ENCODE measurements at places on chromosomes 3 and 15.

DNA sequence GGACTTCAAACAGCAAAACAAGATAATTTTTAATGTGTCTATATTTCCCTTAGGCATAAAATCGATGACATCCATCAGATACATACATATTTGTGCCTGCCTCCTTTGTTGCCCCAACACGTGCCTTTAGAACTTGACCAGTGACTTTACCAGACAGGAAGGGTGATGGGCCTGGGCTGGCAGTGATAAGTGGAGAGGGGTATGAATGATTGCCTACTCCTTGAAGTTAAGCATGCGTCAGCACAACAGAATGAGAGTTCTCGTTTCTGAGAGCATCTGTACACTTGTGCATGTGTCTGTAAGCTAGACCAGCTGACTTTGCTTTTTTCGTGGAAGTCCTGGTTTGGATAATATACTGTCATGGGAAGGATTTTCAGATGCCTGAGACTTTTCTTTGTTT is 54.9 kb upstream of the COL6A6 start:
- DNase-seq: no peak

DNA sequence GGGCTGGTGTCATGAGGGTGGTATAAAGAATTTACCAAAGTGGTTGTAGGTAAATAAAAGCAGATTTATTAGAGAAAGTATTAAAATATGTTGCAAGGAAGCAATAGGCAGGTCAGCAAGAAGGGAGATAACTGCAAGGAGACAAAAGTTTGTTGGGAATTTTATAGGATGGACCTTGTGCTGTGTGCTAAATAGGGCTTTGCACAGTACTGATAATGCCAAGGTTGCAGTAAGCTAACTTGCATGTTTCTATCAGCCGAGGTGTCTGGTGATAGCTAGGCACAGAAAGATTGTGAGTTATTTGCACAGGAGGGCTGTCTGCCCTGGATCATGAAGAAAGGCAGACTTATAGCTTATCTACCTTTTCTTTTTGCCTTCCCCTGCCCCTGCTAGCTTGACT is 102.5 kb upstream of the SPRED1 start:
- no peak for DNase-seq

DNA sequence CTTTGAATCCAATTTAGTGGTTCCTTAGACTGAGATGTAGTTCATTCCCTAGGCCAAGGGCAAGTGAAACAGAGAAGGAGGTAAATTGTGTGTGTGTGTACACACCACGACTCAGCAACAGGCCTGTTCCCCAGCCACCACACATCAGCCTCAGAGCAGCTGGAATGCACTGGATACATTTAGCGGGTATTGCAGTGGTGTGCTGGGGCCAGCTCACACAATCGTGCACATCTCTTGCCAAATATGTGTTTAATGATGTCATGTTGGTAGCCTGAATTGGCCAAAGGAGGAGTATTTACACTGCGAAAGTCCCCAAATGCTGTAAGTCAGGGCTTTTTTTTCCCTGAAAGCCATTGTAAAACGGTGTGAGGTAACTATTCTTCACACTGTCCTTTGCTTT is 82.3 kb downstream of the RBPMS2 start:
- no peak for DNase-seq

DNA sequence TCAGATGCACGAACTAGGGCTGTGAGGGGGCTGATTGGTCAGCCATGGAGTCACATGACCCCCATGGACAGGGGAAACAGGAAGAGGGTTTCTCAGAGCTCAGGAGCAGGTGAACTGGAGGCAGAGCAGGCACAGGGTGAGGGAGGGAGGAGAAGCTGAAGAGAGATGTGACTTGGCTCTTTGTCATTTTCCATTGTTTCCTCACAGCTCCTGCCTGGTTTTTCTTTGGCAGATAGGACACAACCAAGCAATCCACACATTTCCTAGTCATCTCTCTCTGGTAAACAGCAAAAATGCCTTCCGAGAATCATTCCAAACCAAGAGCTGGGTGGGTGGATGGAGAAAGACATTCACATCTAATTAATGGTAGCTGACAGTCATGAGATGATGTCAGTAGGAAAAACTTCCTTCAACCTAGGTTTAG is 43.4 kb upstream of the LMCD1 start:
- DNase-seq: no peak
